ENCODE measurements at places on chromosomes 5 and 9. TPM values are rescaled to one million over a fixed set of nuclear protein-coding genes. Genes with fewer than 3 reads are reported as not detected.

PTPN3 gene
- total RNA-seq, result 2.3 TPM

FAM78A gene
- 0.33 TPM for total RNA-seq

MARCHF11 gene
- total RNA-seq, result not detected

PCDHB5 gene
- total RNA-seq, result 2.8 TPM

Measured in fibroblast of lung (primary cell).